ENCODE measurements at places on chromosomes 6 and 20.
A peak's percentile ranks its signal among the peaks of the same experiment; 100 is the strongest.

GRCh38 chr6:144346719-144347447 is 61.7 kb downstream of the UTRN start:
- DNase-seq: peak; percentile 41

- DNase-seq: peak; percentile 92
Measured at GRCh38 chr6:55433446-55434130, 106.3 kb downstream of the GFRAL start.

DNA sequence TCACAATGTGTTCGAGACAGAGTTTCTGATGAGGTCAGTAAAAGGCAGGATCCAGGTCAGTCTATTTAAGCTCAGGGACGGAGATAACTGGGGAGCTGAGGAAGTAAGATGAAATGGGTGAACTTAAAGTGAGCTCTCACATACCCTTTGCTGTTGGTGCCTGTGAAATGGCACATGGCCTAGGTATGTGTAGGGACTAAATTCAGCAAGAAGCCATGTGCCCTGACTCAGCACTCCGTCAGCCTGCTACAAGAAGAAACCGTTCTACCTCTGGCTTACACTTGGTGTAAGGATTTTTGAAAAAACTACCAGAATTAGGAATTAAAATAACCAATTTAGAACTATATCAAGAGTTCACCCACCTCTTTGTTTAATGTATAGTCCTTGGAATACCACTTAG is 41.1 kb upstream of the TRDN start:
- DNase-seq: no peak

- no peak for DNase-seq
Measured at GRCh38 chr20:6485351-6485750, 282.1 kb upstream of the BMP2 start.

DNA sequence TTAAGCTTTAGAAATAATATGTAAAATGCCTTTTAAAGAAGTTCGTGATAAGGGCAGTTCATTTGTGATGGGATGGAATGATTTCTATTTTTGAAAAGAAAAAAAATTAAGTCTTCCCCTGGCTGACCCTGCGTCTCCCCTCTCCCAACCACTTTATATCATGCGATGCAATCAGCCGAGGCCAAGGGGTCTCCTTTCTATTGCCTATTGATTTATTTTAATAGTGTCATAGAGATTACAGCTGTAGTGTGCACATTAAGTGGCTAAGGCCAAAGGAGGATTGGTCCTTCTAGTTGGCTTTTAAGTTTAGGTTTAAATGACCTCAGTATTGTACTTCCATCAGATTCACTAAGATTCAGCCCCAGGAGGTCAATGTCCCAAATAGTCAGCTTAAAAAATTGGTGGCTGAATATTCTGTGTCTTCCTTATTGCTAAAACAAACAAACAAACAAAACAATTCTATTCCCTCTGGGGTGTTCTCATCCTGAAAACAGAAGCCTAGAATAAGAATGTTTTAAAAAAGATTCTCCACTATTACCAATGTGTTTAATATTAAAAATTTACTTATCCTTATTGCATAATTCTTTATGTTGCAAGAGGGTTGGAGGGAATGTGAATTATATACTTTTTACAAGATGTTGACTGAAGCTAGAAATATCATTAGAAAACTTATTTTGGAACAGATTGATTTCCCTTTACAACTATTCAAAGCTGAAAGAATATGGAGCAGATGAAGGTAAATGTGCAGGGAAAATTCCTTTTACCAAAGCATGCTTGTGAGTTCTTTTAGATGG is 359.1 kb downstream of the SAMD5 start:
- DNase-seq: no peak

DNA sequence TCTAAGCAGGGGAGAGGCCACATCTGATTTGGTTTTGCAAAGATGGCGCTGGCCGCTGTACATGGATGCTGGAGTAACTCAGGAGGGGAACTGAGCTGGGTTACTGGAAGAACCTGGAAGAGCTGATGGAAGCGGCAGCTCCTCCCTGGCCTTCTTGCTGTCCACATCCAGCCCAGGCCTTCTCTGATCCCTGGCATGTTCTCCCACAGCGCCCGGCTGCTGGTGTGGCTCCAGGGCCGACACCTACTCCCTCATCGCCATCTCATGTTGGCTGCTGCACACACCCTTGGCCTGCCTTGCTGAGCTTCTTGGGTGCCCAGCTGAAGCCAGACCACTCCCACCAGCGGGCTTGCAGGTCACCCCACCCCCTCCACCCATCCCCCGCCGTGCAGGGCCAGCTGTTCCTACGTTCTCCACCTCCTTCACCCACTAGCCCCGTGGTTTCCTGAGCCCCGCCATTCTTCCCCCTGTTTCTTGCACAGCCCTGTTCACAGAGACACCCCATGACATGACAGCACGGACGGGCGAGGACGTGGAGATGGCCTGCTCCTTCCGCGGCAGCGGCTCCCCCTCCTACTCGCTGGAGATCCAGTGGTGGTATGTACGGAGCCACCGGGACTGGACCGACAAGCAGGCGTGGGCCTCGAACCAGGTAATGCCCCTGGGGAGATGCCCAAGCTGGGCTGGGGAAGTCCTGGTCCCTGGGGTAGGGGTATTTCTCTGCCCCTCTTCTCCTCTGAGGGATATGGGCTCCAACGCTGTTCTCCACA is 28.4 kb downstream of the VSTM2L start:
- DNase-seq: no peak

- no peak for DNase-seq
Measured at GRCh38 chr6:152932865-152933264, 50.0 kb downstream of the FBXO5 start.

- no peak for DNase-seq
Measured at GRCh38 chr20:59469267-59470252, 134.8 kb upstream of the PHACTR3 start.

- no peak for DNase-seq
Measured at GRCh38 chr20:39799366-39799965, 837.3 kb downstream of the DHX35 start.

DNA sequence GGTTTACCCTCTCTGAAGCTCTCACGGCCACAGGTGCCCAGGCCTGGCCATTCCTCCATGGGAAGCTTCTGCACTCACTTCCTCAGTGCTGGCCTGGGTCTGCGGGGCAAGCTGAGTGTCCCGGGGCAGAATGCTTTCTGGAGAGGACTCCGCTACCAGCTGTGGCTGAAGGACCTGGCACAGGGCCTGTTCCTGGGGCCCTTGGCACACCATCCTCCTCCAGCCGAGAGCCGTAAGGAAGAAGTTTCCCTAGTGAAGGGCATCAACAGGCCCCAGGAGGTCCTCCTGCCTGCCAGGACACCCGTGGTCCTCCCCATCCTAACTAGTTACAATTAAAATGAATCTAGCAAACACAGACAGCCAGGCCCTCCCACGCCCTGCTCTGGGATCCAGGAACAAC is 14.0 kb upstream of the KCNK15 start:
- no peak for DNase-seq

- no peak for DNase-seq
Measured at GRCh38 chr6:133632906-133633305, 256.0 kb upstream of the TCF21 start.

GRCh38 chr20:2708665-2709064 is 16.1 kb downstream of the EBF4 start:
- DNase-seq: no peak

GRCh38 chr6:113627480-113627879 is 229.7 kb upstream of the MARCKS start:
- DNase-seq: no peak

DNA sequence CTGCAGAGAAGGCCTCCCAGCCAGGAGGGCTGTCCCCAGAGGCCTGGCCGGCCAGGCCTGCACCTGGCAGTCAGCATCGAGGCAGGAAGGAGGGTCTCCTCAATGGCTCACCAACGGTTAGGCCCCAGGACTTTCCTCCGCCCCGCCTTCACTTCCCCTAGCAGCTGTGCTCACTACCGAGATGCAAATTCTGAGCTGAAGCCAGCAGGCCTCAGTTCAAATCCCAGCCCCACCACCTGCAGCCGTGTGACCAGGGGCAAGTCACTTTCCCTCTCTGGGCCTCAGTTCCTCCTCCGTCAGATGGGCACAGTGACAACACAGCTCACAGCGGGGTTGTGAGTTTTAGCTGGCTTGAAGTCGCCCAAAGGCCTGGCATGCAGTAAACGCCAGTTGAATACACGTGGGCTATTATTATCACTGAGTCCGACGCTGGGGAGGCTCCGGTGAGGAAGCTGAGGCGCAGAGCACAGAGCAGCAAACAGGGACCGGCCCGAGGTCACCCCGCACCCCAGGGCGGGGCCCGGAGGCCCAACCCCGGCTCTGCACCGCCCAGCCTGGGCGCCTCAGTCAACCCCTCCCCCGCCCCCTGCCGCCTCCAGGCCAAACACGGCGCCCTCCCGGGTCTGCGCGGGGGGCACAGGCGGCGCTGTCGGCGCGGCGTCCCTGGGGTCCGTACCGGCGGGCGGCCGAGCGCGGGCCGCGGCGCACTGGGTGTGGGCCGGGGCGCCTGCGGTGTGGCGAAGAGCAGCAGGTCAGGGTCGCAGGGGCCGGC is 671 bp downstream of the E2F1 start:
- DNase-seq: no peak

DNA sequence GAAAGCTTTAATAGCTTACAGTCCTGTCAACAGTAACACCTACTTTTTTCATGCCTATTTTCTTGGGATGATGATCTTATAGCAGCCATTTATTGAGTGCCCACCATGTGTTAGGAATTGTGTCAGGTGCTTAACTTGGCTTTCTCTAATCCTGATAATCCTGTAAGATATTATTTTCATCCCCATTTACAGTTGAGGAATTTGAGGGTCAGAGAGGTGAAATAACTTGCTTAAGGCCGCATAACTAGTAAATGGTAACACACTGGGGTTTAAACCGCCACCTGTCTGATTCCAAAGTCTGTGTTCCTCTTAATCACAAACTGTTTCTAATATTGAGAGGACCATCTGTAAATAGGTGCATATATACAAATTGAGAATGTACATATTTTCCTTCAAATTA is 55.5 kb downstream of the NCOA3 start:
- no peak for DNase-seq

DNA sequence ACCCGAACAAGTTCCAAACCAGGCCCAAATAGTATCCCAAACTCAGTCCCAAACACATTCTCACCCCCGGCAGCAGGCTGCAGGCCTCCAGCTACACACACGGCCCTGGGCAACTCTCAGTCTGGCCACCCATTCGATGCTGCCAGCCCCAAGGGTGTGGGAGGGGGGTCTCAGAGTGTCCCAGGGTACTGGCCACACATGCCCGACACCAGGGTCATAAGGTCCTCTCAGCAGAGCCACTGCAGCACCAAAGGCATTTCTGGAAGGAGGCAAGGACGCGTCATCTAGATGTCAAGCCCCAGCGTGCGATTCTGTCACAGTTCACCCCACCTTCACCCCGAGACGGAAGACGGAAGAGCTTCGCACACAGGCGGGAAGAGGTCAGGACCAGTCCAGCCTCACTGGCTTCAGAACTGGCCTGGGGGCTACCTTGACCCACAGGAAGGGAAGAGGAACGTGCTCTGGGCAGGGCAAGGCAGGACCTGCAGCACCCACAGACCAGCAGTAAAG is 9.5 kb downstream of the MYL9 start:
- DNase-seq: no peak

DNA sequence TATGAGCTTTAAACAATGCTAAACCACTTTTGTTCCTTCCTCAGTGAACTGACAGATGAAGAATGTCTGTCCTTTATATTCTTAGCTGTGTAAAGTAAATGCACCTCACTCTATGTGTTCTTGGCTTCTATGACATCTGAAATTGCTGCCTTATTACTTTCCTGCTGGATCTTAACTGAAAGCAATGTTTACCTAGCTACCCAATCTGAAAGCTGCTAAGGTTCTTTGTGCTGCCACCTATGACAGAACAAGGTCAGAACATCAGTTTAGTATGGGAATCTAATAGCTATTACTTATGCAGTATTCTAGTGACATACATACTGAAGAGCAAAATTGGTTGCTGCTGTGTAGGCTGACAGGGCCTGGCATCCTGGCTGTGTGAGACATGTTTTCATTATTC is 444.1 kb downstream of the KHDRBS2 start:
- DNase-seq: no peak

DNA sequence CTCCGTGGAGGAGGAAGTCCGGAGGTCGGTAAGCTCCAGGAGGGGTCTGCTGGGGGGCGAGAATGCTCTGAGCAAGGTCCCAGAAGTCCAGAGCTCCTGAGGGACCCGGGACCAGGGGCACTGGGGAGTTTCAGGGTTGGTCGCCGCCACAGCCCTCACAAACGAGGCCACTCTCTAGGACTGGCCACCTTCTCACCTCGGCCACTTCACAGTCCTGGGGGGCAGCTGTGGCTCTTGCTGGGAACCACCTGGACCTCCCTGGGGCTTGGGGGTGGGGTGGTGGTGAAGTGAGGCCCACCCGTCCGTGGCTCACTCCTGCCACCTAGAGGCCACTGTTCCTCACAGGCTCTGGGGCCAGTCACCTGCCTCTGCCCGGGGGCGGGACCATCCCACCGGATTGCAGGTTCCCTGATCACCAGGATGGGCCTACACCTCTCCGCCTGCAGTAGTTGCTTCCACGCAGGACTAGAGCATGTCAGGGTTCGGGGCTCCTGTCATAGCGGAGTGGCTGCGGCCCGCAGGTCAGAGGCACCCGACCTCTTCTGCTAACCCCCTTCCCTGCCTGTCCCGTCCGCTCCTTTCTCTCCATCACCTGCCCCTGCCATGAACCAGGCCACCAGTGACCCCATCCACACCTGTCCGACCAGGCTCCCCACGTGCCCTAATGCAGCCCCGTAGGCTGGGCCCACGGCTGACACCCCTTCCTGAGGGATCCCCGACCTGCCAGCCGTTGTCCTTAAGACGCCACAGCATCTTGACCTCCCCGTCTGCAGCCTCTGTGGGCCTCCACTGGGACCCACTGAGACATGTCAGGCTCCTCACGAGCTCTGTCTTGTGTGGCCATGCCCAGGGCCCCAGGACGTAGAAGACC is 5.1 kb upstream of the TCEA2 start:
- DNase-seq: no peak

- no peak for DNase-seq
Measured at GRCh38 chr6:11812439-11812838, 33.8 kb upstream of the ADTRP start.

DNA sequence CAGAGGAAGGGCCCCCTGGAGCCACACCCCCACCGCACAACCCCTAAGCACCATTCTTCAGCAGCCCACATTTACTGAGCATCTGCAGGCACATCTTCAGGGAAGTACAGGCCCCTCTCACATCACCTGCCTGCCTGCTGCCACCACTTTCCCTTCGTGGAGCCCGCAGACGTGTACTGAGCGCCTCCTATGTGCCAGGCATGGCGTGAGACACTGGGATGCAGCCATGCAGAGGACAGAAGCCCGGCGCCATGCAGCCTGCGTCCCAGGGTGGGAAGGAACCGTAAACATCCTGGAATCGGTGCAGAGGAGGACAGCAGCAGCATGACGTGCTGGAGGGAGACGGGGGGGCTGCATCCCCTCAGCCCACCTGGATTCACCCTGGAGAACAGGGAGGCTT is 78.1 kb downstream of the GRM4 start:
- no peak for DNase-seq

- DNase-seq: no peak
Measured at GRCh38 chr20:9203081-9203447, 134.2 kb downstream of the PLCB4 start.

- DNase-seq: no peak
Measured at GRCh38 chr20:50504231-50504823, 5.9 kb upstream of the PTPN1 start.

GRCh38 chr20:63440366-63440955 is 32.0 kb downstream of the KCNQ2 start:
- DNase-seq: no peak

- no peak for DNase-seq
Measured at GRCh38 chr6:122035173-122035572, 364.3 kb upstream of the HSF2 start.

- DNase-seq: no peak
Measured at GRCh38 chr6:142294679-142295078, 7.1 kb upstream of the ADGRG6 start.

Measured in fibroblast of skin of left quadriceps (primary cell).